ENCODE measurements at places on chromosomes 7 and 10.

DNA sequence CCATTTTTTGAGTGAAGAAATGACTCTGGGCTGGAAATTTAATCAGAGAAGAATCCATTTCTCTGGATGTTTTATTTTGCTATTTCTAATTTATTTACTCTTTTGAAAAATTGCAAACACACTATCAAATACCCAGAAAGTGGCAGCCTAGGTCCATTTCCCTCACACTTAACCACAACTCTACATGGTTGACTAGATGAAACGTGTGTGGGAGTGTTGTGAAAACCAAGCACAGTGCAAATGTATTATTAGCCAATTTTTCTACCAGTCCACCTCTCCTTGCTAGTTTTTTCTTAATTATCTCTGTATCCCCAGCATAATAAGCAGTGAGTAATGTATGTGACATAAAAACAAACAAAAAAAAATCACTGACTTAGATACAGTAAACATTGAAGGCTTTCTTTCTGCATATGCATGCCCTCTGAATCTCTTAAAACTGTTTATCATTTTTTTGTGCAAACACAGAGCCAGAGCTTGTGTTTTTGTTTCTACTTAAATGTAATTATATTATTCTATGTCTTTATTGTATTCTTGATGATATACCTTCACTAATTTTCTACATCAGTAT, 30.9 kb downstream of the SCIN start:
- DNase-seq: no peak

DNA sequence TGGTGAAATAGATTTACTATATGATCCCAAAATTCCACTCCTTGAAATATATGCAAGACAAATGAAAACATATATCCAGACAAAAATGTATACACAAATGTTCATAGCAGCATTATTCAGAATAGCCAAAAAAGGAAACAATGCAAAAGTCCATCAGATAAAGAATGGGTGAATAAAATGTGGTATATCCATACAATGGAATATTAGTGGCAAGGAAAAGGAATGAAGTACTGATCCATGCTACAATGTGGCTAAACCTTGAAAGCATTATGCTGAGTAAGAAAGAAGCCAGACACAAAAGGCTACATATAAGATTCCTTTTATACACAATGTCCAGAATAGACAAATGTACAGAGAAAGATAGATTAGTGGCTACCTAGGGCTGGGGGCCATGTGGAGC, 225.5 kb downstream of the PLXNA4 start:
- no peak for DNase-seq

- no peak for DNase-seq
Observed at GRCh38 chr10:24556126-24556749, 167.4 kb downstream of the ARHGAP21 start.

GRCh38 chr10:113474752-113475151, 78.1 kb upstream of the HABP2 start:
- DNase-seq: no peak

- no peak for DNase-seq
Observed at GRCh38 chr7:48421357-48421756, 250.1 kb downstream of the ABCA13 start.

- no peak for DNase-seq
Observed at GRCh38 chr10:72099600-72099921, 11.2 kb upstream of the SPOCK2 start.

DNA sequence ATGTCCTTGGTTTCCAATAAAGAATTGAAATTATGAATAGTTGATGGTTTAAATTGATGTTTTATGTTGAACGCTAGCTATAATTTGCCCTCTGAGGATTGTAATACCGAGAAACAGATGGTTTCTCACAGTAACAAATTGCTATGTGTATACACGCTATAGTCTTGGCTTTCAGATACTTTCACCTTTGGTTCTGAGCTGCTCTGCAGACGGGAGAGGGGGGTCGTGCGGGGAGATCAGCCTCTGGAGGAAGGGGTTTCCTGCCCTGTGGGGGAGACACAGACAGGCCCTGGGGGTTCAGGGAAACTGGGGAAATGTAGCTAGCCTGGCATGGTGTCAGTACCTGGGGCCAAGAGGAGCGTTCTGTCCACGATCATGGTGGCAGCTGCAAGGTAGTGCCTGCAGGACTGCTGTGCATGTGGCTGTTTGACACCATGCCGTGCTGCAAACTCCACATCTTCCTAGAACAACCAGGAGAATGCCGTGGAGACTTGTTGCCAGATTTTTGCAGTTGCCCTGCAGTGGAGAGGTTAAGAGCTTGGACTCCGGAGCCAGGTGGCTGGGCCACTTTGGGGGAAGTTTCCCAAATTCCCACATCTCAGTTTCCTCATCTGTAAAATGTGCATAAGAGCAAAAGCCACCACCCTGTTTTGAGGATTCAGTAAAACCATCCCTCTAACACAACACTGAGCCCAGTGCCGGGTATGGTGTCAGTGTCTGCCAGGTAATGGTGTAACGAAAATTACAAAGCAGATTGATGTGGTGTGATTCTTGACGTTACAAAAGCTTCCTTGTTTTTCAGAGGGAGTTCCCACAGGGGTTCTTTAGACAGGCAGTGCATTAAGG, 167.9 kb downstream of the CUX1 start:
- DNase-seq: no peak

DNA sequence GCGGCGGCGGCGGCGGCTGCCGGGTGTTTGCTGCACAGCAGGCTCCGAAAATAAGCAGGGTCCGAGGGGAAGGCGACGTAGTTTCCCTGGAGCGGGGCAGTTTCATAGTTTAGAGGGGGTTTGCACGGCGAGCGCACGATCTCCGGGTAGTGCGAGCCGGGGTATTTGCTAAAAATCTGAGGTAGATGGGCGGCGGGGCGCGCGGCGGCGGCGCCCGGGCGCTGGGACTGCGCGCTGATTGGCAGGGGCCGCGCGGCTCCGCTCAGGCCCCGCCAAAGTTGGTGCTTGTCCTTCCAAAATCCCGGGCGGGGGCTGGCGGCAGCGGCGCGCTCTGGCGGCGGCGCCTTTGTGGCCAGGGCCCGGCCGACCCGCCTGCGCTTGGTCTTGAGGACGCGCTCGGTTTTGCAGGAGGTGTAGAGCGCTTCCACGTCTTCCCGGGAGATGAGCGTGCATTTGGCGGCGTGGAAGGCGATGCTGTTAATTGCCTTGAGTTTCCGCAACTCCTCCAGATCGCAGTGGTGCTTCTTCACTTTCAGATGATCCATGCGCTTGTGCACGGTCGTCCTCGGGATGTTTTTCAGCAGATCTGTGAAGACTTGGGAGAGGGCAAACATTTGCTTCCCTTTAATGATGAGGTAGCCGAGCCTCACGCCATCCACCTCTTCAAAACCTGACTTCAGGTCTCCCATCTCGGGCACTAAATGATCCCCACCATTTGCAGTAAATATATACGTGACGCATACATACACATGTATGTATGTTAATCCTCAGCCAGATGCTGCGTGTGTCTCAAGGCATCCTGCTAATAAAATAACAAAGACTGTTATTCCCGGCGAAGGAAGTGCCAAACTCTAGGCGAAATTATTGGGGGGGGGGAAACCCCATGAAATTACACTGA, 8.1 kb downstream of the SKIDA1 start:
- DNase-seq: no peak

DNA sequence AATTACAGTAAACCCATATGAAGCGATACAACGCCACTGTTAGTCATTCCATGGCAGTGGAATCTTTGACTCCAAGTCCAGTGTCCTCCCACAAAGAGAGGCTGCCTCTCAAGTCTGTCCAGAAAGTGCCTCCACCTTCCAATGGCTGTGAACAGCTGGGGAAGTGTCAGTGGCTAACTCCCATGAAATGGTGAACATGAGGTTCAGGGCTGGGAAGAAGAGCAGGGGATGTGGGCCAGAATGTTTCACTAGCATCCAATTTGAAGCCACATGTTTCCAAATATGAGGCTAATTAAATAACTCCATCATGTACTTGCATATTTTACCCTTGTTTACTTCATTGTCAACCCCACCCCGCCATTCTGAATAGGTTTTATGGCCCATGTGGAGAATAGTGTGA, 53.1 kb upstream of the CHST15 start:
- no peak for DNase-seq

DNA sequence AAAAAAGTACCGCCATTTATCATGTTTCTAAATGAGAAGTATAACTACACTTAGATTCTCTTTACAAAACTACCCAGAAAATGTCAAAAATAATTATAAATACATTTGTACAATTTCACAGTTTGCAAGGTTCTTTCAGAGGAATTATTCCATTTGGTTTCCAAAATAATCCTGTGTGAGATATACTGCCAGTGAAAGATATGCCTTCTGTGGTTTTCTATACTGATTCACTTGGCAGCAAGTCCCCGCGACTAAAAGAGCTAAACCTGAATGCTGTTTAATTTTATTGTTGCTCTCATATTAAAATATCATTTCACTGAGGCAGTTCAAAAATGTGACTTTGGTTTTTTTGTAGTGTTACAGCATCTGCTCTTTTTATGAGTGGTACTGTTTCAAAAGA, 364.9 kb upstream of the PLXDC2 start:
- no peak for DNase-seq

GRCh38 chr7:120233338-120233737, 39.6 kb upstream of the KCND2 start:
- no peak for DNase-seq

DNA sequence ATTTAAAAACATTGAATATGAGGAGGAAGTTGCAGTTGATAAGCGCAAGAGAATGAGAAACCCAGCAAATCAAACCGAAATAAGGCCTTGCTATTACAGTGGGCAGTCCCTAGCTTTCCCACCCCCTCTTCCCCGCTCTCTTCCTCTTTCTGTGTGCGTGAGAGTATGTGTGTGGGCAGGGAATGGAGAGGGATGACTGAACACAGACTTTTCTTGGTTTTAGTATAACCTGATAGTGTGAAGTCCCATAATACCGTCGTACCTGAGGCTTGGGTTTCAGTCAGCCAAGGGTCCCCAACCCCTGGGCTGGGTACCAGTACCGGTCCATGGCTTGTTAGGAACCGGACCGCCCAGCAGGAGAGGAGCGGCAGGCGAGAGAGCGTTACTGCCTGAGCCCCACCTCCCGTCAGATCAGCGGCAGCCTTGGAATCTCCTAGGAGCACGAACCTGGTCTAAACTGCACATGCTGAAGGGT, 255.3 kb downstream of the CELF2 start:
- no peak for DNase-seq

DNA sequence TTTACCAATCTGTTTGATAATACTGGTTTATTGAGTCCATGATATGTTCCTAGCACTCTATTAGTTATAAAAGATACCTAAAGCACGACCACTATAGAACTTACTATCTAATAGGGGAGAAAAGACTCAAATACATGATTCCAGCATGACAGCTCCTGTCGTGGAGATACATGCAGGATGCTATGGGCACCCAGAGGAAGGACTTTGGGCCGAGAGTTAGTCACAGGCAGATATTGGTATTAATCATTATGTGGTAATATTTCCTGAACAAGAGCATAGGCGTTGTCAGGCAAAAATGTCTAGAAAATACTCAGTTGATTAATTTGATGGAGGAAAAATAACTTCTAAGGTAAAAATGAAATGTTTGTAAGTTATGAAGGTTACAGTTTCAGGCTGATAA, 31.8 kb downstream of the CNNM2 start:
- DNase-seq: no peak

GRCh38 chr10:117362313-117362712, 12.9 kb downstream of the PDZD8 start:
- no peak for DNase-seq

GRCh38 chr10:44883593-44884331, 27.4 kb upstream of the TMEM72 start:
- no peak for DNase-seq

GRCh38 chr7:77765906-77766800, 32.1 kb downstream of the TMEM60 start:
- no peak for DNase-seq

GRCh38 chr10:27285093-27285492, 44.5 kb upstream of the ACBD5 start:
- no peak for DNase-seq

GRCh38 chr7:157007470-157008066, 2.9 kb downstream of the MNX1 start:
- no peak for DNase-seq

GRCh38 chr10:34766266-34766600, 48.9 kb downstream of the PARD3 start:
- DNase-seq: no peak

GRCh38 chr7:129197771-129198170, 9.3 kb downstream of the SMO start:
- DNase-seq: no peak

GRCh38 chr10:12333380-12334185, 15.8 kb upstream of the CAMK1D start:
- no peak for DNase-seq

DNA sequence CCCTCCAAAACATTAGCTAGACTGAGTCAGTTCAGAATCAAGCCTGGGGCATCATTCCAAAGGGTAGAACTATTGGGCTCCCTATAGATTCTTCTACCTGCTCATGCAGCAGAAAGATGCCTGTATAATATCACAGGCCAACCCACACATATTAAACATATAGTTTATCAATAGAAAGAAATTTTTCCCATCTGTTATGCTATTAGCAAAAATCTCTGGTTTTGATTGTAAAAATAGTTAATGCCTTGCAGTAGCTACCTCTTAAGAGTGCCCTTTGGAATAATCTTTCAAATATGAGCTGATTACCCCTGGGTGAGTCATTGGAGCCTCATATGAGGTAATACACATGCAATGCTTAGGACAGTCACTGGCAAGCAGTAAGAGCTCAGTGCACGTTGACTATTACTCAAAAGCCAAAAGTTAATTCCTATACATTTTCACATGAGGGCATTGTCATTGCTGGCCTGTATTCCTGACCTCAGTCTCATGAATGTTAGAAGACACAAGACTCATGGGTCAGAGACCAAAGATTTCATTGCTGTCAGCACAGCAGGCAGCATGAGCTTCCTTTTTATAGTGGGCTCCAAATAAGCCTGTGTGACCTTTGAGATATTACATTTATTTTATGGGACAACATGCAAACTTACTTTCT, 180.0 kb downstream of the FGFR2 start:
- no peak for DNase-seq

- no peak for DNase-seq
Observed at GRCh38 chr7:49821181-49821580, 47.7 kb downstream of the VWC2 start.

- no peak for DNase-seq
Observed at GRCh38 chr7:139647814-139648390, 124.4 kb downstream of the CLEC2L start.

DNA sequence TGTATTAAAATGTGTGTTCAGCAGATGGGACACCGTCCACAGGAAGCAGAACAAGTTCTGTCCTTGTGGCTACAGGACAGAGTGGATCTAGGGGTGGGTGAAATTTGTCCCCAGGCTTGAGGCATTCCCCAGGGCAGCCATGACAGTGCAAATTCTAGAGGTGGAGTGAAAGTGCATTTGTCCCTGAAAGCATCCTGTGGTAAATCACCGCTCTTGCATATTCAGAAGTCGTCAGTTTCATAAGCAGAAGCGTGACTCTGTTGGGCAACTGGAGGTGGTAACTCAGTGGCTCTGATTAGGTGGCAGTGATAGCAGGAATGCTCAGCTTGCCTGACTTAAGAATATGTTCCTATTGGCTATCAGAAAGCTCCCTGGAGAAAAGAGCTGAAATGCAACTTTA, 96.6 kb downstream of the SNX10 start:
- DNase-seq: no peak
